Activated CD4-positive, alpha-beta memory T cell treated with anti-CD3 and anti-CD28 coated beads, Interleukin-2, amount 10 ng/mL, durations not matched to agents 7 days and 5 days (primary cell): ENCODE measurements at places on chromosomes 6 and 20. TPM values are rescaled to one million over a fixed set of nuclear protein-coding genes. Genes with fewer than 3 reads are reported as not detected.
A peak's percentile ranks its signal among the peaks of the same experiment; 100 is the strongest.

DNA sequence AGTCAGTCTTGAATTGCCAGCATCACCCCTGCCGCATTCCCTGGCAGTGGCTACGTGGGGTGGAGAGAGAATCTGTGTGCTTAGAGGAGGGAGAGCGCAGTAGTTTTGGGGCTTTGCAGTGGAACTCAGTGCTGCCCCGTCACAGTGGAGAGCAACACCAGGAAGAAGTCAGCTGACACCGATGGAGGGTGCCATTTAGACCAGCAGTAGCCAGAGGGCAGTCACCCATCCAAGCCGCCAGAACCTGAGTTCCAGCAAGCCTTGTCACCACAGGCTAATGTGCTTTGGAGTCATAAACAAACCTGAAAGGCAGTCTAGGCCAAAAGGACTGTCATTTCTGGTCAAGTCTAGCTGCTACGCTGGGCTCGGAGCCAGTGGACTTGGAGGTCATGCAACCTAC lies 22.0 kb upstream of the PERP start:
- H3K4me1 ChIP-seq = no peaks in the 10 kb centered on the region
- H3K4me3 ChIP-seq = no peak overlapping the region
- peaks cover 24% of the 10 kb centered on the region for H3K27me3 ChIP-seq
- no peak overlapping the region for H3K27ac ChIP-seq

DNA sequence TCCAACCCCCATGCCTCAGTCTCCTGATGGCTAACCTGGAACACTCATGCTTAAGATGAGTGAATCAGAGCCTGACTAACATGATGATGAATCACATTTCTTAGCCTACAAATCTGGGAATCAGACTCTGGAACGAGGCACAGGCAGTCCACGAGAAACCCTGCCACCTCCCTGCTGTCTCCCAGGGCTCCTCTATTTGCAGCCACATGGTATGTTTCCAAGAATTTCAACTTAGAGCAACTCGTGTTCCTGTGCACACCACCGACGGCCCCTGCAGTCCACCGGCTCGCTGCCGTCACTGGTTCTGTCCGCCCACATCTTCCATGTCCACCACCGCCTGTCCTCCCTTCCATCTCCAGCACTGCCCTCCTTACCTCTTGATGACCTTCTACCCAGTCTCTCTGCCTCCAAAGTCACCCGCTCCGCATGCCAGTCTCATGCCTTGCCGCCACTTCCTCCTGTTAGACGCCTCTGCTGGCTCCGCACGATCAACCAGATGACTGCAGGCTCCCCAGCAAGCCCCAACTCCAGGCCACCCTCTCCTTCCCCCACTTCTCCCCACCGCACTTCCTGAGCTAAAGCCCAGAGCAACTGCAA lies 87.6 kb downstream of the AGPAT4 start:
- no peak for DNase-seq
- H3K4me1 ChIP-seq = peaks cover 10% of the 10 kb centered on the region
- H3K27ac ChIP-seq = no peak overlapping the region
- H3K4me3 ChIP-seq = no peak overlapping the region

DNA sequence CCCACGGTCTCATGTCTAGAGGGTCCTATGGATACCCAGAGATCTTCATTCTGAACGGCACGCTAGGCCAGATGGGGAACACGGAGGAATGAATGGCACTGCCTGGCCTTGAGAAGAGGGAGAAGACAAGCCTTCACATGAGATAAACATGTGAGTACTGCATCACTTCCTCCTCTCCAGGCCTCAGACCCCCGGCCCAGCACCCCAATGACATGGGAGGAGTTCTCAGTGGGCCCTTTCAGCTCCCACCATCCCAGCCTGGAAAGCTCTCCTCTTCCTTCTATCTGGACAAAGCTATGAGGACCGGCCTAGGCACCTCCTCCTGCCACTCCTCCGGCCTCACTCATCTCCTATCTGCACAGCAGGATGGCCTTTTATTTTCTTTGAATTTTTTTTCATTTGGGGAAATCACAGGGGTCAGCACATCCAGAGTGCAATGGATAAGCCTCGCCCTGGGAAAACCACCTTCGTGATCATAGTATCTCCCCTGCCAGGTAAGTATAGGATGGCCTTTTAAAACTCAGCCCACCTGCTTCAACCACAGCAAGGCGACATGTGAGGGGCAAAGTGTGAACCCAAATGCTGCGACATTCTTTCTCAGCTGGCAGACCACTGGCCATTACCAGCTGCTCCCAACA lies 39.2 kb upstream of the CDKN1A start:
- H3K4me1 ChIP-seq = no peaks in the 10 kb centered on the region
- H3K27ac ChIP-seq = no peak overlapping the region
- no peak for DNase-seq
- no peak overlapping the region for H3K4me3 ChIP-seq
- H3K27me3 ChIP-seq = no peaks in the 10 kb centered on the region

- no peak for DNase-seq
- peak overlapping the region; percentile 99 for H3K27ac ChIP-seq
- H3K27me3 ChIP-seq = no peaks in the 10 kb centered on the region
- H3K4me1 ChIP-seq = peaks cover 28% of the 10 kb centered on the region
- H3K36me3 ChIP-seq = peaks cover 23% of the 10 kb centered on the region
These were observed 2.7 kb downstream of the CEBPB start for GRCh38 chr20:50193199-50193835.

DNA sequence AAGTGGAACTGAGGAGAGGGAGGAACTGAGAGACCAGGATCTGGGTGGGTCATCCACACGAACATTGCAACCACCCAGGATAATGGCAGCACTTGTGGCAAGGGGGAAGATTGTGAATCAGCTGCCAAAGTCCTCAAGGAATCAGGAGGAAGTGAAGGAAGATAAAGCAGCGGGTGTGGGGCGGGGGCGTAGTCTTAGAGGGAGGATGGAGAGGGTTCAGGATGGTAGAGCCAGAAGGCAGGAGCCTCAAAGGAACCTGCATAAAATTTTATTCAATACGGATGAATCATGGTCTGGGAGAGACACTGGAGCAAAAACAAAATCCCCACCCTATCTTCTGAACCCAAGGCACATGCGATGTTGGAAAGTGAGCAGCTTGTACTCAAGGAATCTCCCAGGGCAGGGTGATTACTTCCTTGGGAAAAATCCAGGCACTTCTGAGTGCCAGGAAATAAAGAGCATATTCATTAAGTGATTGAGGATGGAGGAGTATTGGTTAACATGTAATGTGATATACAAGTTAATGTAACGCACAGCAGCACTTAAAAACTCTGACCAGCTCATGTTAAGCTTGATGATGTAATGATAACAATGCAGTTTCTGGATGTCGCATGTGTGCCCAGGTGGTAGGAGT lies 82.0 kb upstream of the B3GAT2 start:
- H3K27ac ChIP-seq = no peak overlapping the region
- no peaks in the 10 kb centered on the region for H3K4me1 ChIP-seq
- DNase-seq = no peak
- peaks cover 2% of the 10 kb centered on the region for H3K27me3 ChIP-seq

DNA sequence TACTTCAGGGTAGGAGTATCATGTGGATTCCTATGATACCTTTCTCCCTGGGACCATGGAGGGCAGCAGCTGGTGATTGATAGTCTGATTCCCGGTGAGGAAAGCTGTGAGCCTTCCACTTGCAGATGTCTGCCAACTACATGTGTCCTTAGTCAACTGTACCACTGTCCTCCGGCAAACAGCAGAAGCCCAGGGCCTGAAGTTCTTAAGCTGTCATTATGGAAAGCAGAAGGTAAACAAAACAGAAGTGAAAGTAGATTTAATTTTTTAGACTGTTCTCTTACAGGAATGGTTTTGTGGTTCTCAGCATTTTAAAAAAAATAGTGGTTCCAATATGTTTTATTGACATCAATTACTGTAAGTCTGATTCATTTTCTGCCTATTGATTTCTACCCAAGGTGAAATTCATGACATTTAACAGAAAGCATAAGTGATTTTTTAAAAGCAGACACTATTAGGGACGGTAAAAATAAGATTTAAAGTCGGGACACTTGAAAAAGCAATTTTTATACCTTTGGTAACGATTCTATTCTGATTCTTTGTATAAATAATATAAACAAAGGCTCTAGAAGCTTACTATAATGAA lies 36.6 kb downstream of the PTPN1 start:
- H3K4me3 ChIP-seq = peak overlapping the region; percentile 57
- H3K4me1 ChIP-seq = peaks cover 65% of the 10 kb centered on the region
- H3K27ac ChIP-seq = peak overlapping the region; percentile 73
- H3K27me3 ChIP-seq = no peaks in the 10 kb centered on the region

GRCh38 chr6:116251568-116252384 lies 2.1 kb downstream of the TSPYL4 start:
- H3K27ac ChIP-seq = peak overlapping the region; percentile 47
- peak overlapping the region; percentile 40 for H3K4me3 ChIP-seq
- no peaks in the 10 kb centered on the region for H3K27me3 ChIP-seq
- peaks cover 8% of the 10 kb centered on the region for H3K36me3 ChIP-seq
- peaks cover 21% of the 10 kb centered on the region for H3K4me1 ChIP-seq
- no peak for DNase-seq

The STMN3 gene
- 20.9 TPM for total RNA-seq

The CCN5 gene
- not detected for total RNA-seq

- H3K36me3 ChIP-seq = no peaks in the 10 kb centered on the region
- no peak for DNase-seq
These were observed 16.0 kb downstream of the ZBTB46 start for GRCh38 chr20:63814891-63815614.

GRCh38 chr6:7053125-7053774 lies 54.5 kb upstream of the RREB1 start:
- H3K4me1 ChIP-seq = peaks cover 8% of the 10 kb centered on the region
- H3K27me3 ChIP-seq = peaks cover 36% of the 10 kb centered on the region
- H3K36me3 ChIP-seq = no peaks in the 10 kb centered on the region
- H3K27ac ChIP-seq = no peak overlapping the region
- H3K4me3 ChIP-seq = no peak overlapping the region

DNA sequence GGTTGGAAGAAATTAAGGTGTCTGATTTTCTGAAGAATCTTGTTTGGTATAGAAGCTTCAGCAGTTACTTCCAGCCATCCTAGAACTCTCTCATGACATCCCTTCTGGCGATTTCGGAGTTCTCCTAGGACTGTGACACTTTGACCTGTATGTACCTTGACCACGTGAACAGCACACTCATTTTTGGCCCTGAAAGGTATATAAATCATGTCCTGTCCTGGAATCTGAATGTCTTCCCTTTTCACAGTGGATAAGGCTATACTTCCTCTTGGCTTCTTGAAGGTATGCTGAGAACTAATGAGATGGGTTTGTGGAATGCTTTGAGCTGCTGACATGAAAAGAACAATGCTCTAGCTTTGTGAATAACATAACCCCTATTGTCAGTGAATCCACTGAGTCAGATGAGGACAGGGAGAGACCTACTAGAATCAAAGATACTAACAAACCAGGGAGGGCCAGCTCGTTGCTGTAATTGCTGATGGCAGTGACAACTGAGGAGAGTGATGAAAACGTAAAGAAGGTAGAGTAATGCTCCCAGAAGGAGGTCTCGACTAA lies 6.0 kb upstream of the ZDHHC14 start:
- H3K4me3 ChIP-seq = no peak overlapping the region
- no peak for DNase-seq
- H3K27me3 ChIP-seq = peaks cover 21% of the 10 kb centered on the region
- H3K27ac ChIP-seq = no peak overlapping the region
- no peaks in the 10 kb centered on the region for H3K36me3 ChIP-seq
- peaks cover 13% of the 10 kb centered on the region for H3K4me1 ChIP-seq

The MLN gene
- not detected for total RNA-seq

GRCh38 chr6:39821742-39822532 lies 29.8 kb downstream of the DAAM2 start:
- DNase-seq = no peak
- H3K27ac ChIP-seq = no peak overlapping the region
- no peak overlapping the region for H3K4me3 ChIP-seq

GRCh38 chr6:44475417-44475778 lies 87.9 kb downstream of the CDC5L start:
- no peak overlapping the region for H3K4me3 ChIP-seq
- no peak overlapping the region for H3K27ac ChIP-seq
- peaks cover 2% of the 10 kb centered on the region for H3K27me3 ChIP-seq
- H3K4me1 ChIP-seq = peaks cover 4% of the 10 kb centered on the region
- no peaks in the 10 kb centered on the region for H3K36me3 ChIP-seq
- DNase-seq = no peak

DNA sequence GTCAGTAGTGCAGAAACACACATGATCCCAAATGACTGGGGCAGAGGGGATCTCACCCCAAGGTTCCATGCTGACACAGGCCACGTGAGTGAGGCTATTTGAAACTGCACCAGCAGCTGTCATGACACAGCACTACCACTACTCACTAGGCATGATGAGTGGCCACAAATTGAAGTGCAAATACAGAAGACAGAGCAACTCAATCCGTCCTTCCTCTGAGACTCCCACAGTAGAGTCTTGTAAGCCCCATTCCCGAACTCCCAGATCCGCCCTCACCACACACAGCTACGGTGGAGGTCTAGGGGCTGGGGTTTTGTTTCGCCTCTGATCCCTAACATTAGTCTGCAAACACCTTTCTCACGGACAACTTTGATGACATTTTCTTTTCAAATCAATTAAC lies 113.3 kb upstream of the NUP153 start:
- H3K4me3 ChIP-seq = no peak overlapping the region
- no peaks in the 10 kb centered on the region for H3K36me3 ChIP-seq
- DNase-seq = no peak

DNA sequence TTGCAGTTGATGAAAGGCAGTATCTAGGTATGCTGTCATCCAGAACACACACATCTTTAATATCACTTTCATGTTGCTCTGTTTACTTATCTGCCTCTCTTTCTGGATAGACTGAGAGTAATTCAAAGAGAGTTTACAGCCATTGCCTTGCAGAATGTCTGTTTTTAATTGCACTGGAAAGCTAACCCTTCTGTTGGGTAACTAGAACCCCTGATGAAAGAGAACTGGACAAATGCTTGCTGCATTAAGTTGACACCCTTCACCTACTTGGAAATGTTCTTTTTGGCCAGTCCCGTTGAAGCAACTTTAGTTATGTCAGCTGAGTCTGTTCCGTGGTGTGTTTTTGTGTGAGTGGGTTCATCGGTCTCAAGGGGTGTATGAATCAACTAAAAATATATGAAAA lies 383.8 kb upstream of the CITED2 start:
- H3K27me3 ChIP-seq = peaks cover 6% of the 10 kb centered on the region
- no peak overlapping the region for H3K4me3 ChIP-seq
- H3K4me1 ChIP-seq = no peaks in the 10 kb centered on the region
- no peak for DNase-seq

DNA sequence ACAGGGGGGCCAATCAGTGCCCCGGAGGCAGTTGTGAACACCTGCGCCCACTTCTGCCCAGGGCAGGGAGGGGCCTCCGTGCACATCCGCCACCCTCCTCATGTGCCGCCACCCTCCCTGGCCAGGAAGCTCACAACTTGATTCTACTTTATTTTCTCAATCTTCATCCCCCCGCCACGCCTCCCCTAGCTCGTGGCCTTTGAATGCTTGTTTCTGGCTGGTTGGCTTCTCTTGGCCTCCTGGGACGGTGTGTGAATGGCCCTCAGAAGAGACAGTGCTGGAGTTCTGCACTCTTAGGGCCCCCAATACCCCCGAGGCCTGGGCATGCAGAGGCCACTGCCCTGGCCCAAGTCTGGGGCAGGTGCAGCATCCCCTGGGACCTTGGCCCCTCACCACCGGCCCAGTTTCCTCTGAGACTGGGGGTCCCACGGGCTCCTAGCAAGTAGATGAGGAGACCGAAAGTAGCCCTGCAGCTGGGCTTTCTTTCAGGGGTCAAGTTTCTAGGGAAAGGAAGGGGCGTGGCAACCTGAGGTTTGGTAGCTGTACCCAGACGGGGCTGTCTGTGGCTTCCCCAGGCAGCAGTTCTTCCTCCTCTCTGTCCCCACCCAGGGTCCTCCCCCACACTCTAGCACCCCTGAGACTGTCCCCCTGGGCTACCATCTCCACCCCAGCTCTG lies 1.3 kb downstream of the RGS19 start:
- peaks cover 51% of the 10 kb centered on the region for H3K36me3 ChIP-seq
- H3K4me3 ChIP-seq = peak overlapping the region; percentile 93
- H3K4me1 ChIP-seq = peaks cover 56% of the 10 kb centered on the region

- DNase-seq = no peak
- no peak overlapping the region for H3K27ac ChIP-seq
These were observed 35.8 kb upstream of the MRGBP start for GRCh38 chr20:62760471-62760855.

The CRISP2 gene
- not detected for total RNA-seq
